ENCODE measurements at places on chromosomes 11 and 22.

DNA sequence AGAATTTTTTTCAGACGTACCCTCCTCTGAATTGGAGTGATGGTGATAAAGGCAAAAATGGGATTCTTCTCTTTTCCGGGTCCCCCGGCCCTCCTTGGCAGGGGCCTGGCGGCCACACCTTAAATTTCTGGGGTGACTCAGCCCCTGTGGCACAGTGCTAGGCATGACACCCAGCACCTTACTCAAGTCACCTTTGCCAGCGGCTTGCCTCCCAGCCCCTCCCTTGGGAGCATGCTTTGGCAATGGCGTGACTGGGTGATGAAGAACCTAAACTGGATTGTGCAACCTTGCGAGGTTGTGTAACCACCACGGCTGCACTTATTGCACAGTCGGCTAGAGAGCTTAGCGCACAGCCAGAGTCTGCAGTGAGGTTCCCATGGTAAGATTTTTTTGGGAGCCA is 16.2 kb upstream of the LDLRAD3 start:
- DNase-seq: peak; percentile 55

DNA sequence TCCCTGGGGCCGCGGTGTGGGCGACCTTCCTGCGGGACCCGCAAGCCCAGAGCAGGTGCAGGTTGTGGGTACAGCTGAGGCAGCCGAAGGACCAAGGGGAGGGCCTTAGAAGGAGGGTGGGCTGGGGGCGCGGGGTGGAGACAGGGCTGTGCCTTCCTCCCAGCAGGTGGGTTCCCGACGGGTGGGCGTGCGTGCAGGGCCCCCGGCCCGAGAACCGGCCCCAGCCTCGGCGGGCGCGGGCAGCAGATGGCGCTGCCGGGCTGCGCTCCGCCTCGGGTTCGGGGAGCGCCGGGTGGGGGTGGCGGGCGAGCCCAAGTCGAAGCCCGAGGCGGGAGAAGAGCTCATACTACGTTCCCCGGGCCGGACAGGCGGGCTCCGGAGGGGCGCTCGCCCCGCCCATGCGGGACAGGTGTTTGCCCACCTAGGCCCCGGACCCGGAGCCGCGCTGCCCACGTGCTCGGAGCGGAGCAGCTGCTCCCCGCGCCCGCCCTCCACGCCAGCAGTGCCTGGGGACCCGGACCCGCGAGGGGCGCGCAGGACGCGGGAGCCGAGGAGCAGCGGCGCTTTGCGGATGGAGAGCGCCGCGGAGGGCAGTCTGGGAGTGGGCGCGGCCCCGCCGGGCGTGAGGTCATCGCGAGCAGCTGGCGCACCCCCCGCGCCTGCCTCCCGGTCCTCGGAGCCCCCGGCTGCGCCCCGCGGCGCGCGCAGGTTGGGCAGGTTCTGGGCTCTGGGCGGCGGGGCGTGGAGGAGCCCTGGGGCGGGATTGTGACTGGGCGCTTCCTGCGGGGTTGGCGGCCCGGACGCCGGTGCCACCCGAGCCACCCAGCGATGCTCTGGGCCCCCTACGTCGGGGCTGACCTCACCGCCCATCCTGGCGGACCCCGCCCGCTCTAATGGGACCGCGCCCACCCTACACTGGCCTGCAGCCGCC is 25.3 kb downstream of the DUSP8 start:
- DNase-seq: no peak

DNA sequence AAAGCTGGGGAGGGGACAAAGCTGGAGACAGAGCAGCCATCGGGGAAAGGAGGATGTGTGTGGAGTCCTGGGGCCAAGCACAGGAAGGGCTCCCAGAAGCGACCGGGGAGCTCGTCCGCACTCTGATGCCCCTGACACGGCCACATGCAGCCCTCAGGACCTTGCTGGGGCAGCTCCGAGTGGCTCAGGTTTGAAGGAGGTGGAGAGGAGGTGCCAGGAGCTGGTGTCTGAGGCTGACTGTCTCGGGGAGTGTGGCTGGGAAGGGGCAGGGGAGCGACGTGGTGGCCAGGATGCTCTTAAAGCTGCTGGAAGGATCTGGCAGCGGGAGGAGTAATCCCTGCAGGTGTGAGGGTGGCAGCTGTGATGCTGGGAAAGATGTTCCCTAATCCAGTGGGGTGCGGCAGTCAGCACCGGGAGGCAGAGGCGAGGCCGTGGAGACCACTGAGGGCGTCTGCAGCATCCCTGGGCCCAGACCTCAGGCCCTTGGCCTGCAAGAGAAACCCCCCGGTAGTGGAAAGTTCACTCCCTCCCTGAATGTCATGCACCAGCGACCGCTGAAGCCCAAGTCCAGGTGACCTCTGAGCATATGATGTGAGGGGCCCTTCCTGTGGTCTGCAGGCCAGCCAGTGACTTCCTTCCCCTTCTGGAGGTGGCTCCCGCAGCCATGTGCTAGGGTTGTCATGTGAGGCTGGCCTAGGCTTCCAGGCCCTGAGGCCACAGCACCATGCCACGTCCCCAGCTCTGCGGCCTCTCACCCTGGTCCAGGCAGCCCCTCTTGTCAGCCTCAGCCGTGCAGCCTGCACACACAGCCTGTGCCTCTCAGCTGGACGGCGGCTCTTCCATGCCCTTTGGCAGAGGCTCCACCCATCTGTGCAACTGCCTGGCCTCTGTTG is 17.2 kb upstream of the CTSD start:
- DNase-seq: no peak

GRCh38 chr22:18977824-18978425 is 41.8 kb upstream of the PRODH start:
- DNase-seq: no peak

- peak; percentile 84 for DNase-seq
Measured at GRCh38 chr11:129279326-129280026, 87.4 kb upstream of the ARHGAP32 start.

Data from NCI-H2171 (cell line).